ENCODE measurements at places on chromosomes 11 and 22.

DNA sequence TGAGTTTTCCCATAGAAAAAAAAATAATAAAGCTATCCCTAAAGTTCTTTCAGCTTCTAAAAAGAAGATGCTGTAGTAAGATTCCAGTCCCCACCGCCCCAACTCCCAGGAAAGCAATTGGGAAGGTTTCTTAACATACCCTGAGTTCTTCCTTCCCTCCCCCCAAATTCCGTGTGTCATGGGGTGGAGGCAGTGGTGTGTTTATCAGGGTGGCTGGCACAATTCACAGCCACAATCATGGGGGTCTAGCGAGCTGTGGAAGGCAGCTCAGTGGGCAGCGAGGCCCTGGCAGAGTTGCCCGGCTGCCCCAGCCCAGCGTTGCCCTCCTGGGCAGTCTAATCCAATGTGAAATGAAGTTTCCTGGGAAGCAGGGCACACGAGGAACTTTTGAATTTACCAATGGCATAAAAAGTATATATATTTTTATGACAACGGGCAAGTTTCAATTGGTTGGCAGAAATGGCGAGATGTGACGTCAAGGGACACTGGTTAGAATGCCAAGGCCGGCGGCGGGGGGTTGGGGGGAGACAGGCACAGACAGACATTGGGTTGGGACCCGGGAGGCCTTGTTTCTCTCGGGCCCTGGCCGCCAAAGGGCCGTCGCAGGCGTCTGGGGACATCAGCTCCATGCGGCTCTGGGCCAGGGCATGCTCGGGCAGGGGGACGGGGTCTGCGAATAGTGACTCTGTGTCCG lies 80.7 kb upstream of the PPARA start:
- peak; percentile 85 for DNase-seq

- peak; percentile 96 for DNase-seq
Observed at GRCh38 chr11:125214601-125215565, 50.3 kb downstream of the PKNOX2 start.

DNA sequence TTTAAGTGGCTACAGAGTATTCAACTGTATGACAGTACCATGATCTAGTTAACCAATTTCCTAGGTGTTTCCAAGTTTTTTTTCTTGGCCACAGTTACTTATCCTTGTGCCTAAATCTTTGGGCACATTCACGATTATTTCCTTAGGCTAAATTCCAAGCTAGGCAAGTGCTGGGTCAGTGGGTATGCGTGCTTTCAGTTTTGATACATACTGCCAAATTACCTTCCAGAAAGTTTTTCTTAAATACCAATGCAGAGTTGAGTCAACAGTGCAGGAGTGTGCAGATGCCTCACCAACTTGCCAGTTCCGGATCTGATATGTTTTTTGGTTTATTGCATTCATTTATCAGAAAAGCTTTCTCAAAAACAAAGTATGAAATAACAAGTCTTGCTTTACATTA lies 67.9 kb upstream of the OR4B1 start:
- no peak for DNase-seq

GRCh38 chr22:28009272-28009827 lies 90.3 kb upstream of the PITPNB start:
- peak; percentile 94 for DNase-seq

GRCh38 chr11:65479184-65480145 lies 19.4 kb upstream of the MALAT1 start:
- DNase-seq, result no peak

GRCh38 chr11:128701086-128701485 lies 7.2 kb downstream of the FLI1 start:
- DNase-seq, result peak; percentile 51

DNA sequence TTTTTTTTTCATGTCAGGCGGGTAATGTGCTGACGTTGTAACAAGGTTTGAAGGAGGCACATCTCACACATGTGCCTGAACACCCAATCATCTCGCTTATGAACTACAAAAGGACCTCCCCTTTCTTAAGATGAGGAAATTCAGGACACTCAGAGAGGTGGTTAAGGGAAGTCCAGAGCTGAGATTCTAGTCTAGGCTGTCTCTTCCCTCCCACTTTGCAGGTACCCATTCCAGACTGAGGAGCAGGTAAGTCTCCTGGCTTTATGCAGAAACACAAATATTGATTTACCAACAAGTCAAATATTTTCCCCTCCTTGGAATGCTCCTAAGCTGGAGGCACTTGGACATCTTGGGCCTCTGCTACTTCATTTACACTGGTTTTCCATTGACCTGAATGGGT lies 122.9 kb upstream of the CADM1 start:
- DNase-seq, result no peak

All from COLO829 (cell line).